ENCODE measurements at places on chromosomes 7 and 10.

DNA sequence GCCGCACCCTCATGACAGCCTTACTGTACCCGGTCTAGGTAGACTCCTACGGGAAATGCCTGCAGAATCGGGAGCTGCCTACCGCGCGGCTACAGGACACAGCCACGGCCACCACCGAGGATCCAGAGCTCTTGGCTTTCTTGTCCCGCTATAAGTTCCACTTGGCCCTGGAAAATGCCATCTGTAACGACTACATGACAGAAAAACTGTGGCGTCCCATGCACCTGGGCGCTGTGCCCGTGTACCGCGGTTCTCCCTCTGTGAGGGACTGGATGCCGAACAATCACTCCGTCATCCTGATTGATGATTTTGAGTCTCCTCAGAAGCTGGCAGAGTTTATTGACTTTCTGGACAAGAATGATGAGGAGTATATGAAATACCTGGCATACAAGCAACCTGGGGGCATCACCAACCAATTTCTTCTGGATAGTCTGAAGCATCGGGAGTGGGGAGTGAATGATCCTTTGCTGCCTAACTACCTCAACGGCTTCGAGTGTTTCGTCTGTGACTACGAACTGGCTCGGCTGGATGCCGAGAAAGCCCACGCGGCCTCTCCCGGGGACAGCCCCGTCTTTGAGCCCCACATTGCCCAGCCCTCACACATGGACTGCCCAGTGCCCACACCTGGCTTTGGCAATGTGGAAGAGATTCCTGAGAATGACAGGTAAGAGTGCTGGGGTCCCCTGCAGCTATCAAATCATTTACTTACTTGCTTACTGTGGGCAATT is 8.5 kb upstream of the CHCHD1 start:
- DNase-seq, result no peak

DNA sequence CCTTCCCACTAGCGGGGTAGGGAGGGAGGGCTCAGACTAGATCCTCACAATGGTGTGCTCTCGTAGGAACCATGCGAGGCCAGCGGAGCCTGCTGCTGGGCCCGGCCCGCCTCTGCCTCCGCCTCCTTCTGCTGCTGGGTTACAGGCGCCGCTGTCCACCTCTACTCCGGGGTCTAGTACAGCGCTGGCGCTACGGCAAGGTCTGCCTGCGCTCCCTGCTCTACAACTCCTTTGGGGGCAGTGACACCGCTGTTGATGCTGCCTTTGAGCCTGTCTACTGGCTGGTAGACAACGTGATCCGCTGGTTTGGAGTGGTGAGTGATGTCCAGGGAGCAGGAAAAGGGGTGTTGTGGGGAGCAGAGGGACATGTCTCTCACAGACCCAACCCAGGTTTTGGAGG is 5.6 kb downstream of the ZDHHC16 start:
- no peak for DNase-seq

- DNase-seq, result peak; percentile 66
Measured at GRCh38 chr7:73822319-73823173, 8.2 kb upstream of the CLDN4 start.

GRCh38 chr10:105109164-105109563 is 468.1 kb downstream of the SORCS3 start:
- DNase-seq, result no peak

DNA sequence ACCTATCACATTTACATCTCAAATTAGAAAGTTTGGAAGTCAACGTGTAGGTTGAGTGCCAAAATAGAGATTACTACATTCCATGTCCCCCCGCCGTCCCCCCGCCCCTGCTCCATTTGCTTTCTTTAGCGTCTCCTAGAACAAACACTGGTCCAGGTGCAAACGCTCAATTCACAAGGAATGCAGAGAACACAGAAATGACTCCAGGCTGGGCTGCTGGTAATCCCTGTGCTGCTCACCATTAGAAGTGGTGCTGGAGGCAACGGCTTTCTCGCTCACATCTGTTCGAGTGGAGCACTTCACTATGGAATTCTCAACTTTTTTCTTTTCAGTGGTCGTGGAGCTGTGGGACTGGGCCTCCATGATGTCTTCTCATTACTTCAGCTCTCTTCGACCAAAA is 14.1 kb downstream of the GLI3 start:
- DNase-seq, result no peak

- DNase-seq, result no peak
Measured at GRCh38 chr10:107899075-107899474, 734.6 kb upstream of the SORCS1 start.

- no peak for DNase-seq
Measured at GRCh38 chr10:14671386-14671831, 103.3 kb downstream of the FAM107B start.

DNA sequence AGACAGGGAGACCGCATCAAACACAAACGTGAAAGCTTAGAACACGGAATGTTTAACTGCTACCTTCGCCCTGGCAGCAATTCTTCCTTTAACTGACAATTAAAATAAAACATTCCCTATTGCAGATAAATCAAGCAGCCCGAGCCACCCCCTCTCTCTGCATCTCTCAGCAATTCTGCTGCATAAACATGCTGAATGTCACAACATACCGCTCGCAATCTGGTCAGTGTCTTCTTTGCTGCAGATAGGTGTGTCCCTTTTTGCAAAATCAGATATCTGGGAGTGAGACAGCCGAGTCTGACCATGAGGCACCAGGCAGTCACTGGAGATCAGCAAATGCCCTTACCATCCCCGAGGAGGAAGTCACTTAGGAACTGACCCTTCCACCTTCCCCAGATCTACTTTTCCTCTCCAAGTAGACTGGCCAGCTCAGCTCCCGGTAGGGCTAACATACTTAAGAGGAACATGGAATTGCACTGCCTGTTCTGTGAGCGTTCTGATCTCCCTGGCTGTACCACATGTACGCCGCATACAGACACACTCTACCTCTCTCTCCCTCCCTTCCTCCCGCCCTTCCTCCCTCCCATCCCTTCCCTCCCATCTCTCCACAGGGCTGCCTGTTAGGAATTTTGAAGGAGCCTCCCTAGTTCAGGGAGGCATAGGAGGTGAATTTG is at the start of gene FRMD4A:
TSS of gene FRMD4A (minus strand) at position 537 of the 674 bp plus-strand sequence.
- peak; percentile 1 for DNase-seq

- no peak for DNase-seq
Measured at GRCh38 chr7:4836206-4836661, 25.6 kb downstream of the PAPOLB start.

GRCh38 chr7:108637049-108637621 is 67.5 kb downstream of the DNAJB9 start:
- no peak for DNase-seq

DNA sequence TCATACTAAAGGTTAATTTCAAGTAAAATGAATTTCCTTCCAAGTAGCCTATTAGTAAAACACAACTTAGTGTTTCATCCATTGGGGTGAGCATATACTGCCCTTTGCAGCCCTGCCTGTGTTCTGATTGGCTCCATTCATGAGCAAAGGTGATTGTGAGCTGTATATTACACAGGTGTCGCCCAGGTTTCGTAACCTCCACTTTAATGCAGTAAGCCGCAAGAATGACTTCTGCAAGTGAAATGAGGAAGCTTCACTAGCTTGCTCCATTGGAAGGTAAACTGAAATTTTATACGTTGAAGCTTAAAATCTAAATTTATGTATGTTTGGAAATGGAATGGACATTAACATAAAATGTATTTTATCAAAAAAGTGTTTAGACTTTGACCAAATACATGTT is 24.4 kb downstream of the MTURN start:
- DNase-seq, result no peak

- DNase-seq, result no peak
Measured at GRCh38 chr10:86956848-86957448, 467 bp downstream of the MMRN2 start.

- DNase-seq, result no peak
Measured at GRCh38 chr7:14745076-14745475, 157.5 kb downstream of the DGKB start.

DNA sequence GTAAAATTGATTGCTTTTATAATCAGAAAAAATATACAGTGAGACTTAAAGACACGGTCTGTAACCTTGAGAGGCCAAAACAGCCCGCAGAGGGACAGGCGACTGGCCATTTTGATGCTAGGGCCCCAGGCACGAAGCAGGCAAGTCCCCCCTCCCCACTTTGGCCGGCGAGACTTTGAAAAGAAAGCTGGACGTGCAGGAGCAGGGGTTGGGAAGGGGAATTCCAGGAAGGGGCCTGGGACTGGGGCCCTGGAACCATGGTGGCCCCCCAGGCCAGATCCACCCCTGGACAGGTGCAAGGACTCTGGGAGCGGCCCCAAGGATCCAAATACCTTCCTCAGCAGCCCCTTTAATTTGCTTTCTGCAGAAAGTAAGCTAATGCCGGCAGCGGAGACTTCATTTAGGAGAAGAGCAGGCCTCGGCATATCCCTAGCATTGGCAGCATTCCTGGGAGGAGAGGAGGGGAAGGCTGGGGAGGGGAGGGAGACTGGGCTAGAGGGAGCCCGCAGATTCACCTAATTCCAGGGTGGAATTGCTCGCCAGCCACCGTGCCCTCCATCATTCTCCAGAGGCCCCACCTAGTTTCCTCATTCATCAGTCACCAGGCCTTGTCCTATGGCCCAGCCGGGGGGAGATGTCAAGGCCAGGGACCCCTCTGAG is 24.9 kb upstream of the TNRC18 start:
- DNase-seq, result no peak

GRCh38 chr7:39659356-39660013 is 36.1 kb downstream of the RALA start:
- no peak for DNase-seq

GRCh38 chr7:5193880-5194279 is 3.8 kb downstream of the WIPI2 start:
- DNase-seq, result no peak

- DNase-seq, result no peak
Measured at GRCh38 chr10:8998751-8999150, 944.3 kb downstream of the GATA3 start.

- DNase-seq, result no peak
Measured at GRCh38 chr10:4662576-4663161, 163.3 kb upstream of the AKR1E2 start.

DNA sequence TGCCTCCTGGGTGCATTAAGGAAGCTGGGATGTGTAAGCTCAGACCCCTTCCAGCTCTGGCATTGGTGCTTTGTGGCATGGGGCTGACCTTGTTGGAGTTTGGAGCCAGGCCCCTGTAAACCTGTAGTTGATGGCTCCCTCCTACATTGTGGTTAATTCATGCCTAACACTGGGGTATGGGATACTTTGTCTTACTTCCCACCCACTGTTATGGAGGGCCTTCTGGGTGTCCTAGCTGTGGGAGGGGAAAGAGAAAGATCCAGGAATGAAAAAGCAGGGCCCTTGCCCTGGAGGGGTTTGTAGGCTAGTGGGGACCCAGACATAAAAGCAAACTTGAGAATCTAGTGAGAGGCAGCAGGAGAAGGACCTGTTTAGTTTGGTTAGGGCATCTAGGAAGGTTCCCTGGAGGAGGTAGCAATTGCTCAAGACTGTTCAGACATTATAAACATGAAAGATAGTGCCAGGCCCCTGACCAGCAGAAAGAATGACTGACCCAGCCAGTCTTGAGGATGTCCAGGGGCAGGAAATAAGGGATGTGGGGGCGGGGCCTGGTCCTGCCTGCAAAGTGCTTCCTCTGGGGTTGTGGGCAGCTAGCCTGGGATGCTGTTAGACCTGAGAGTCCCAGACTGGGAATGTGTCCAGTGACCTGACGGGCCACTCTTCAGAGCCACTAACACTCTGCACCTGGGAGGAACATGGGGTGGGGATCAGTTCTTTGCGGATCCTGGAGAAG is 6.6 kb downstream of the ADAMTS14 start:
- DNase-seq, result no peak

GRCh38 chr10:6593241-6593671 is 13.2 kb upstream of the PRKCQ start:
- DNase-seq, result no peak

GRCh38 chr10:48890888-48891850 is 48.5 kb downstream of the LRRC18 start:
- DNase-seq, result peak; percentile 6

- no peak for DNase-seq
Measured at GRCh38 chr10:63661347-63661746, 140.1 kb downstream of the REEP3 start.

GRCh38 chr10:49400365-49400764 is 4.5 kb upstream of the DRGX start:
- no peak for DNase-seq

GRCh38 chr7:141497391-141497790 is 53.8 kb upstream of the AGK start:
- no peak for DNase-seq

DNA sequence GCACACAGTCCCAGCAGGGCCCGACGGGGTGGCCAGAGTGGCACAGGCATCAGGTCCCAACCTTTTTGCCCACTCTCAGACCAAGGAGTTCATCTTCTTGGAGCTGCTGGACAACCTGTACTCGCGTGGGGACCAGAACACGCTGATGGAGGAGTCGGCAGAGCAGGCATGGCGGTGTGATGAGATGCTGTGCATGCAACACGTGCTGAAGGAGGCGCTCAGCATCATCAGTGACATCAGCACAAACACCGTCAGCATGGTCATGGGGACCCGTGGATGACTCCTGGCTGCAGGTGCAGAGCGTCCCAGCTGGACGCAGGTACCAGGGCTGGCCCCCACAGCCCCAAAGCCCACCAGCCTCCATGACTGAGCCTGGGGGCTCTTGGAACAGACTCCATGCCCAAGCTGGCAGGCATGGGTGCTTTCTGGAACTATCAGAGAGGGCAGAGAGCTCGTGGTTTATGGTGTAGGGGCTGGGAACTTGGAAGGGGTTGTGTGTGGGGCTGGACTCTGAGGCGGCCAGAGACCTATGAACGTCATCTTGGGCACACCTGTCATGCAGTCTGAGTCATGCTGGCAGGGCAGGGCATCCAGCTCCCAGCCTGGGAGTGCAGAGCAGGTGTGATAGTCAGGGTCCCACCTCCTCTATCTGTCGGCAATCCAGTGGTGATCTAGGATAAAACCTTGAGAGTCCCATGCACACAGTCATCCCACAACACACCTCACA is 8.2 kb upstream of the MTPAP start:
- DNase-seq, result no peak

DNA sequence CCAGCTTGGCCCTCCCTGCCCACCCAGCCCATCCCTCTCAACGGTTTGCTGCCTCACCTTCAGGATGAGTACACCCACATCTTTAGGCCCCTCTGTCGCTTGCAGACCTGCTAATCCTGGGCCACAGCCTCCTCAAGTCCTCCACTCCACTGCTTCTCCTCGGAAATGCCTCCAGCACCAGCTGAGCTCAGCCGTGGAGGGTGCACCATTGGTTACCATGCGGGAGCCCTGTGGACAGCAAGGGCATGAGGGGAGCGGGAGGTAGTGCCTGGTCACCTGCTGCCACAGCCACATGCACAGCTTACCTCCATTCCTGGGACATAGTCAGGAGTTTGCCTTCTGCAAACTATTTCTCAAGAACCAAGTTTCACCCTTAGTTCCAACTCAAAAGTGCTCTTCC is 286.3 kb upstream of the ZMIZ1 start:
- DNase-seq, result no peak

DNA sequence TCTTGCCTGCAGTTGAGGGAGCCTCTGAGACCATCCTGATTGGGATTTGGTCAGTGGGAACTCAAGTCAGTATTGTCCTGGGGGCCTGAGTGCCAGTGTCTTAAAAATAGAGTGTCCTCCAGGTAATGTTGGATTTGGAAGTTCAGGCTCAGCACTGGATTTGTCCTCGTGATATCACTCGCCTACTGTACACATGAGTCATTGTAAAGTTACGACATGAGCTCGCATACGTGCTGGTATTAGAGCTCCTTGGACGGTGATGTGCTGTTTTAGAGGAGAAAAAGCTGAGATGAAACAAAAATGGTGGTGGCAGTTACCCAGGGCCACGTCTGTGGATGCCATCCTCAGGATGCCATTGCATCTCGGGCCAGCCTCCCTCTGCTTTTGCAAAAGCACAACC is 78.2 kb downstream of the MGMT start:
- DNase-seq, result peak; percentile 59
